Vagina (tissue), 2 donors: ENCODE measurements at places on chromosomes 3 and 15. TPM values are rescaled to one million over a fixed set of nuclear protein-coding genes. Genes with fewer than 3 reads are reported as not detected.

CSPG4 gene
- 23.1 TPM for total RNA-seq

TRPM1 gene
- total RNA-seq: not detected

MOBP gene
- not detected for total RNA-seq

CHRNA3 gene
- total RNA-seq: 3.7 TPM

SERP1 gene
- total RNA-seq: 231 TPM

NEK4 gene
- total RNA-seq: 53.0 TPM

GRCh38 chr15:39774688-39775267 is 7.9 kb downstream of the FSIP1 start:
- no peaks in the 10 kb centered on the region for H3K36me3 ChIP-seq
- H3K4me1 ChIP-seq: no peaks in the 10 kb centered on the region
- H3K27ac ChIP-seq: no peak overlapping the region
- H3K27me3 ChIP-seq: no peaks in the 10 kb centered on the region
- H3K4me3 ChIP-seq: no peak overlapping the region

DNA sequence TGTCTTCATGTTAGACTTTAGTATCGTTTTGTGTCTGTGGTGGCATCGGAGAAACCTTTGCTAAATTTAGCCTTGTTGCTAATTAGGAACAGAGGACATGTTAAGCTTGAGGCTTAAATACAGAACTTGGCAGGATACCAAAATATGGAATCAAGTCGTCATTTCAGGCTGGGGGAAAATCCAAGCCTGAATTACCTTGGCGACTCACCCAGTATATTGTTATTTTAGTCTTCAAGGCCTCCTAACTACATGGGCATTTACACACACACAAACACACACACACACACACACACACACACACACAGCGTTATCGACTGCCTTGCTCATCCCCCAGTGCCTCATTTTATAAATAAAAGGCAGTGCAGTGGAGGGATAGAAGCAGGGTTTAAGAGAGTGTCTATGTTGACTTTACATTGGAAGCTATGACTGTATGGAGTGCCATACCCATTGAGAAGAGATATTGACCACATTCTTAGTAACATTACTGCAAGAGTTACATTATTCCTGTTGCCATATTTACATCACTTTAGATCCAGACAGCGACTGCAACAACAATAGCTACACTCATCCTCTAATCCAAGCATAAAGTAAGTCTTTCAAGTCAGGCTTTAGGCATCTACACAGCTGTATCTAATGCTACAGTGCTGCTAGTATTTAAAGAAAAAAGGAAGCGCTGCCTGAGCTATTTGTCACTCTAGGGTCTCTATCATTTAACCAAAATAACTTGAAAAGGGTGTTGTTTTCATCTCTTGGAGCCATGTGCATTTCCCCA is 210.8 kb upstream of the SEMA6D start:
- no peaks in the 10 kb centered on the region for H3K36me3 ChIP-seq
- H3K4me1 ChIP-seq: no peaks in the 10 kb centered on the region
- no peak for DNase-seq
- no peak overlapping the region for H3K27ac ChIP-seq
- H3K4me3 ChIP-seq: no peak overlapping the region
- no peaks in the 10 kb centered on the region for H3K27me3 ChIP-seq

- no peak for DNase-seq
- H3K4me3 ChIP-seq: no peak overlapping the region
- no peak overlapping the region for H3K27ac ChIP-seq
These were observed 67.9 kb downstream of the DCUN1D1 start for GRCh38 chr3:182912474-182912873.

GRCh38 chr15:90691982-90692773 is 25.0 kb upstream of the BLM start:
- DNase-seq: no peak
- no peaks in the 10 kb centered on the region for H3K27me3 ChIP-seq
- no peaks in the 10 kb centered on the region for H3K4me1 ChIP-seq
- H3K27ac ChIP-seq: no peak overlapping the region
- no peaks in the 10 kb centered on the region for H3K36me3 ChIP-seq

- H3K27ac ChIP-seq: no peak overlapping the region
- DNase-seq: no peak
- no peaks in the 10 kb centered on the region for H3K36me3 ChIP-seq
- no peak overlapping the region for H3K4me3 ChIP-seq
- H3K27me3 ChIP-seq: no peaks in the 10 kb centered on the region
- no peaks in the 10 kb centered on the region for H3K4me1 ChIP-seq
These were observed 336.8 kb downstream of the RSL24D1 start for GRCh38 chr15:54859982-54860381.

- H3K27ac ChIP-seq: no peak overlapping the region
- DNase-seq: no peak
- no peaks in the 10 kb centered on the region for H3K36me3 ChIP-seq
- no peaks in the 10 kb centered on the region for H3K27me3 ChIP-seq
- no peak overlapping the region for H3K4me3 ChIP-seq
- H3K4me1 ChIP-seq: no peaks in the 10 kb centered on the region
These were observed 1588.2 kb downstream of the SI start for GRCh38 chr3:163490119-163490518.

DNA sequence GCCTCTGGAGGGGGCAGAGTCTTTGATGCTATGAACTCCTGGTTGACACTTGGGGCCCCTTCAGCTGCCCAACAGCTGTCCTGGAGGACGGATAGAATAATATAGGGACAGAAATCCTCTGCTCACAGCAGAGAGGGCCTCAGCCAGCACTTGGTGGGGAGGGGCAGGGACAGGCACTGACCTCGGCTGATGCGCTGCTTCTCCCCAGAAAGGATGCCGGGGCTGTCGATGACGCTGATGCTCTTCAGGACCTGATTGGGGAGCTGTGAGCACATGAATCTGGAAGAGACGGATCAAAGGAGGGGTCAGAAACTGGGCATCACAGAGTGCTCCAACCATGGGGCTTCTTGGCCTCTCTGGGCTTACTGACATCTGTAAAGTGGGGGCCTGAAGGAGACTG is 29.5 kb downstream of the EHD4 start:
- no peak overlapping the region for H3K27ac ChIP-seq
- no peaks in the 10 kb centered on the region for H3K36me3 ChIP-seq
- peaks cover 39% of the 10 kb centered on the region for H3K4me1 ChIP-seq
- H3K27me3 ChIP-seq: no peaks in the 10 kb centered on the region

GRCh38 chr3:106850437-106850836 is 526.8 kb upstream of the CCDC54 start:
- H3K27ac ChIP-seq: no peak overlapping the region
- H3K36me3 ChIP-seq: no peaks in the 10 kb centered on the region
- H3K4me1 ChIP-seq: no peaks in the 10 kb centered on the region
- H3K27me3 ChIP-seq: no peaks in the 10 kb centered on the region
- no peak overlapping the region for H3K4me3 ChIP-seq
- DNase-seq: no peak

DNA sequence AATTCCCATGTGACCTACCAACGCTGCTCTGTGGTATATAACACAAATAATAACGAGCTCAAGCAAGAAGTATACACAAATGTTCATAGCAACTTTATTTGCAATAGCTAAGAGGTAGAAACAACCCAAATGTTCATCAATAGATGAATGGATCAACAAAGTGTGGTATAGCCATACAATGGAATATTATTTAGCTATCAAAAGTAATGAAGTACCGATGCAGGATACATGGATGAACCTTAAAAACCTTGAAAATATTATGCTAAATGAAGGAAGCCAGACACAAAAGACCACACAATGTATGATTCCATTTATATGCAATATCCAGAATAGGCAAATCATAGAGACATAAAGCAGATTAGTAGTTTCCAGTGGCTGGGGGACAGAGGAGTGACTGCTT is 15.6 kb upstream of the FEM1B start:
- no peak for DNase-seq
- no peaks in the 10 kb centered on the region for H3K27me3 ChIP-seq
- H3K4me1 ChIP-seq: peaks cover 4% of the 10 kb centered on the region
- H3K27ac ChIP-seq: no peak overlapping the region
- H3K36me3 ChIP-seq: no peaks in the 10 kb centered on the region

DNA sequence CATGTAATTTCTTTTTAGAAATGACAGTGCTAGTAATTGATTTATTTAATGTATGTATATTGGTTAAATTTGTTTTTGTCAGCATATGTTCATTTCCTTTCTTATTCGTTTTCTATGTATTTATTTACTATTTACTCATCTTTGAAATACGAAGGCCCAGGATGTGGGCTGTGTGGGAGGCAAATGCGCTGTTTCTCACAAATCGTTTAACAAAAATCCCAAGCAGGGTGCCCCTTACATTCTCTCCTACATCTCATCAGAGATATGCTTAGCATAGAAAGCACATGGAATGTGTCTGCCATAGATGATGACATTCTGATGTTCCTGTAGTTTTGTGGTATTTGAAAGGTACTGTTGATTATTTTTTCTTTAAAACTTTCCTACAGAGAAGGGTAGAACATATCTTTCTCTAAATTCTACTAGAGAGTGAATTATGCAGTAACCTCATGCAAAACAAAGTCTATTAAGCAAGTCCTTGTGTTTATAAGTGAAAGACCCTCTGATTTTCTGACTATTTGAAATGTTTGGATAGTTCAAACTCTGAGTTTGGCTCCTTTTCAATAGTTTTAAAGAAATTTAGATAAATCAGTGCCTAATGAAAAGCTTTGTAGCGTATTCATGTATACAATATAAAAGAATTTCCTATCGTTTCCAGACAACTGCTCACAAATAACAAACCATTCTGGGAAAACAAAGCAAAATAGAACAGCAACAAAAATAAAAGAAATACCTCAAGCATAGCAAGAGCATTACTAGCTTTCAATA is 111.1 kb upstream of the VGLL3 start:
- no peak for DNase-seq
- no peaks in the 10 kb centered on the region for H3K4me1 ChIP-seq
- no peaks in the 10 kb centered on the region for H3K36me3 ChIP-seq
- no peaks in the 10 kb centered on the region for H3K27me3 ChIP-seq

GRCh38 chr15:69424748-69425413 is 10.7 kb downstream of the KIF23 start:
- no peaks in the 10 kb centered on the region for H3K4me1 ChIP-seq
- no peaks in the 10 kb centered on the region for H3K27me3 ChIP-seq
- no peak overlapping the region for H3K4me3 ChIP-seq
- no peaks in the 10 kb centered on the region for H3K36me3 ChIP-seq
- H3K27ac ChIP-seq: no peak overlapping the region

DNA sequence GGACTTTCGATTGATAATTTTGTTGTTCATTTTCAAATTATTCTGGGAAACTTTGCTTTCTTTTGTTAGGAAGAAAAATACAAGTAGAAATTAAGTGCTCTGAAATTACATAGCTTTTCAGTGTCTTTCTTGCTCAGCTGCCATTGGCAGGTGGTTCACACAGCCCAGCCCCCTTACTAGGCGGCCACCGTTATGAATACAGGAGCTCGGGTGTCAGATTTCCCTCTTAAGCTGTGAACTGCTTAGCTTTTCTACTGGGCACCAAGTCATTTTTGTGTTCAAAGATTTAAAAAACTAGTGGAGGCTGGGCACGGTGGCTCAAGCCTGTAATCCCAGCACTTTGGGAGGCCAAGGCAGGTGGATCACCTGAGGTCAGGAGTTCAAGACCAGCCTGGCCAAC is 55.2 kb downstream of the HMG20A start:
- peaks cover 5% of the 10 kb centered on the region for H3K36me3 ChIP-seq
- H3K27ac ChIP-seq: no peak overlapping the region

GRCh38 chr3:127211118-127212060 is 18.5 kb downstream of the PRR23E start:
- DNase-seq: peak; percentile 54
- H3K27me3 ChIP-seq: no peaks in the 10 kb centered on the region
- H3K4me3 ChIP-seq: no peak overlapping the region
- no peaks in the 10 kb centered on the region for H3K36me3 ChIP-seq
- H3K4me1 ChIP-seq: no peaks in the 10 kb centered on the region

GRCh38 chr3:23537101-23537551 is 268.6 kb upstream of the UBE2E1 start:
- peaks cover 5% of the 10 kb centered on the region for H3K36me3 ChIP-seq
- H3K4me3 ChIP-seq: no peak overlapping the region
- no peak for DNase-seq
- no peak overlapping the region for H3K27ac ChIP-seq
- H3K27me3 ChIP-seq: no peaks in the 10 kb centered on the region

DNA sequence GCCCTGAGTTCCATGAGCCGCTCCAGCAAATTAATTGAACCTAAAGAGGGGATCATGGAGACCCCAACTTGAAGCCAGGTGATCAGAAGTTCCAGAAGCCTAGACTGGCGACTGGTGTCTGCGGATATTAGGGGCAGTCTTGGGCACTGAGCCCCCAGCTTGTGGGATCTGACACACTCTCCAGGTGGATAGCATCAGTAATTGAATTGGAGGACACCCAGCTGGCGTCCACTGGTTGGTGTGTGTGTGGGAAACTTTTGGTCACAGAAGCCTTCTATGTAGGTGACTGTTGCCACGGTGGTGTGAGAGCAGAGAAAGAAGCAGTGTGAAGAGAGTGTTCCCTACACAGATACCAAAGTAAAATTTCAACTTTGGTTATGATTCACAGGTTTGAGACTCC is 106.0 kb upstream of the ADPGK start:
- H3K36me3 ChIP-seq: no peaks in the 10 kb centered on the region
- H3K27ac ChIP-seq: no peak overlapping the region
- no peaks in the 10 kb centered on the region for H3K4me1 ChIP-seq
- no peak overlapping the region for H3K4me3 ChIP-seq

- H3K36me3 ChIP-seq: no peaks in the 10 kb centered on the region
- H3K4me3 ChIP-seq: no peak overlapping the region
- no peak overlapping the region for H3K27ac ChIP-seq
- no peaks in the 10 kb centered on the region for H3K27me3 ChIP-seq
- no peaks in the 10 kb centered on the region for H3K4me1 ChIP-seq
- DNase-seq: no peak
These were observed 766.8 kb downstream of the TBL1XR1 start for GRCh38 chr3:176430244-176431037.

DNA sequence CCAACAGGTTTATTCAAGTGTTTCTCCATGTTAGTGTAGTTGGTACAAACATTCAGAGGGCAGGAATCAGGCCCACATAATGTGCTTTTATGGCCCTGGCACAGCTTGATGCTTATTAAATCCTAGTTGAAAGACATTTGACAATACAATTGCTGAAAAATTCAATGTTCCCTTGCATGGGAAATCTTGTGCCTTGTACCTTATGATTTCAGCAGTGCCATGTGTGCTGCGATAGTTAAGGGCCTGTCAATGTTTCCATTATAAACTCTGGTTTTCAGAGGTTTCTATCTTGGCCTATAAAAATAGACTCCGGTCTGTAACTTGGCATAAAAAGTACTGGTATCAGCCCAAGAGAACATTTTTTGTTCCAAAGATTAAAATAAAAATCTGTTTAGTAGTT is 207.2 kb downstream of the TBC1D5 start:
- H3K4me1 ChIP-seq: peaks cover 23% of the 10 kb centered on the region
- no peak for DNase-seq
- H3K36me3 ChIP-seq: no peaks in the 10 kb centered on the region
- H3K4me3 ChIP-seq: no peak overlapping the region
